ENCODE measurements at places on chromosomes 3 and 15.

- no peak overlapping the region for H3K4me3 ChIP-seq
- H3K27ac ChIP-seq = no peak overlapping the region
- no peaks in the 10 kb centered on the region for H3K27me3 ChIP-seq
These were observed 149.8 kb upstream of the IQSEC1 start for GRCh38 chr3:13222891-13223573.

- H3K27me3 ChIP-seq = no peaks in the 10 kb centered on the region
- H3K36me3 ChIP-seq = no peaks in the 10 kb centered on the region
- H3K4me3 ChIP-seq = no peak overlapping the region
- no peak for DNase-seq
- no peak overlapping the region for H3K27ac ChIP-seq
These were observed 214.7 kb downstream of the SHQ1 start for GRCh38 chr3:72633534-72633933.

- no peak overlapping the region for H3K4me3 ChIP-seq
- no peak for DNase-seq
- no peaks in the 10 kb centered on the region for H3K27me3 ChIP-seq
- peaks cover 9% of the 10 kb centered on the region for H3K4me1 ChIP-seq
- no peaks in the 10 kb centered on the region for H3K36me3 ChIP-seq
- no peak overlapping the region for H3K27ac ChIP-seq
These were observed 89.7 kb downstream of the AQP9 start for GRCh38 chr15:58227706-58228543.

DNA sequence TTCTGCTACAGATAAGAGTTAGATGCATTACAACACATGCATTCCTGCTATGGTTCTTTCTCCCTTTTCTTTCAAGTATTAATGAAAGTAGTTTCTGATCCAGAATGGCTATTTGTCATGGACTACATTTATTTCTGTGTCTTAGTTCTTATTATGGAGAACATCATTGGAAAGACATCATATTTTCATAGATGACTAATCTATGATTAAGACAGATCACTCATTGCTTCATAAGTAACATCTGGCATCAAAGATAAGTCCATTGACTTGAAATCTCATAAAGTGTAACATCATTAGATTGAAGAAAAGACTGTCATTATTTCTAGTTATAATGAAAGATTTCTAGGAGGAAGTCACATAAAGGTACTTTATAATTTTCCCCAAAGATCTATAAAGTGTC lies 366.7 kb downstream of the NSUN3 start:
- no peaks in the 10 kb centered on the region for H3K36me3 ChIP-seq
- H3K27me3 ChIP-seq = no peaks in the 10 kb centered on the region
- no peaks in the 10 kb centered on the region for H3K4me1 ChIP-seq

DNA sequence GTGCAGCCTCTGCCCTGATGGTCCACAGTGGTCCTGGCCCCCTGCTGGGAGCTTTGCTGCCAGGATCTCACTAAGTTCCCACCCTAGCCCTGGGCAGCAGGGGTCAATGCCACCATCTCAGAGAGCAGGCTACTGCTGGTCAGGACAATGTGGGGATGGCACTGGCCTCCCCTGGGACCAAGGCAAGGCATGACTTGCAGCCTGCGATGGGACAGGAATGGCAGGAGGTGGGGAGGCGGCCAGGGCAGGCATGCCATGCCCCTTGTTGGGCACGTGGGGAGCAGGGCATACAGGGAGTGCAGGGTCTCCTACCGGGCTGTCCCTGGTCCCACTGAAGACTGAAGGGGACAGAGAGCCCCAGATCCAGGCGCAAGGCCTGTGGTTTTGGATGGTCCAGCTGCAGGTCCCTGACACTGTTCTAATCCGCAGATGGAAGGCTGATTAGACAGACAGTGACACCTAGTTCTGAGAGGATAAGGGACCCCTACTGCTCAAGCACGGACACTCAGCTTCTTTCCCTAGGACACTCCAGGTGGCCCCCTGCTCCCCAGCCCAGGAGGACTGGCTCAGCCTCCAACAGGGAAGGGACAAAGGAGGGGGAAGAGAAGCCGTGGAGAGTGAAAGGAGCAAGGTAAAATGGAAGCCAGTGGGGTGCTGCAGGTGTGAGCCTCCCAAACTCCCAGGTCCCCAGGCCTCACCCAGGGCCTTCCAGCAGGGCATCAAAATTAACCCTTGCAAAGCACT lies 69.2 kb upstream of the RPL32 start:
- no peak overlapping the region for H3K27ac ChIP-seq
- no peak for DNase-seq
- no peak overlapping the region for H3K4me3 ChIP-seq
- H3K4me1 ChIP-seq = no peaks in the 10 kb centered on the region
- H3K36me3 ChIP-seq = peaks cover 84% of the 10 kb centered on the region

DNA sequence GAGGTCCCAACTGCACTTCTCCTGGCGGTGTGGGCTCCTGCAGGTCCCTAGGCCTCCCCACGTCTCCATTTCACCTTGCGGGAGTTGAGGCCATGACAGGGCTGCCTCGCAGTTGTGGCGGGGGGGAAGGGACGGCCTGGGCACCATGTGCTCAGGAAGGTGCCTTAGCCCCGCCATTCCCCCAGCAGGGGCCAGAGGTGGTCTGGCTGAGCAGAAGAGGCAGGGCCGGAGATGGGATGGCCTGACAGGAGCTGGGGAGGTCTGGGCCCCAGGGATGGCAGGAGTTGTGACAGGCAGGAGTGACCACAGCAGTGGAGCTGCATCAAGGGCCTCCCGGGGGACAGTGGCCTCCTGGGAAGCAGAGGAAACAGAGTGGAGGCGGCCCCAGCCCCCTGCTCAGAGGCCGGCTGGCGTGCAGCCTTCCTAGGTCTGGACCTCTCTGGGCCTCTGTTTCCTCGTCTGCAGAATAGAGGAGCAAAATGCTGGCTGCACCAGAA lies 18.7 kb upstream of the KLF15 start:
- H3K4me1 ChIP-seq = peaks cover 14% of the 10 kb centered on the region
- H3K4me3 ChIP-seq = no peak overlapping the region
- no peaks in the 10 kb centered on the region for H3K36me3 ChIP-seq

DNA sequence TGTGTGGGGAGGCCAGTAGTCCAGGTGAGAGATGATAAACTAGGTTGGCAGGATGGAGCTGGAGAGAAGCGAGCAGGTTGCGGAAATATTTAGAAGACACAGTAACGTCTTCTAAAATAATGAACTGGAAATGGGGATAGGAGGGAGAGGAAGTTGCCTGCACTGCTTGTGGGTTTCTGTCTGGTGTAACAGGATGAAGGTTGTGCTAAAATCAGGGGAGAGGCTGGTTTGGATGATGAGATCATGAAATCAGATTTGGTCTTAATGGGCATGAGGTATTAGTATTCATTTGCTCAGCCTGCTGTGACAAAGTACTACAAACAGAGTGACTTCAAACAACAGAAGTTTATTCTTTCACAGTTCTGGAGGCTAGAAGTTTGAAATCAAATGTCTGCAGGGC lies 32.1 kb upstream of the TNFAIP8L3 start:
- no peaks in the 10 kb centered on the region for H3K36me3 ChIP-seq
- no peak for DNase-seq

- peak overlapping the region; percentile 31 for H3K4me3 ChIP-seq
- no peak overlapping the region for H3K27ac ChIP-seq
- H3K27me3 ChIP-seq = no peaks in the 10 kb centered on the region
- no peaks in the 10 kb centered on the region for H3K4me1 ChIP-seq
These were observed 34.7 kb downstream of the MOBP start for GRCh38 chr3:39501968-39502837.

DNA sequence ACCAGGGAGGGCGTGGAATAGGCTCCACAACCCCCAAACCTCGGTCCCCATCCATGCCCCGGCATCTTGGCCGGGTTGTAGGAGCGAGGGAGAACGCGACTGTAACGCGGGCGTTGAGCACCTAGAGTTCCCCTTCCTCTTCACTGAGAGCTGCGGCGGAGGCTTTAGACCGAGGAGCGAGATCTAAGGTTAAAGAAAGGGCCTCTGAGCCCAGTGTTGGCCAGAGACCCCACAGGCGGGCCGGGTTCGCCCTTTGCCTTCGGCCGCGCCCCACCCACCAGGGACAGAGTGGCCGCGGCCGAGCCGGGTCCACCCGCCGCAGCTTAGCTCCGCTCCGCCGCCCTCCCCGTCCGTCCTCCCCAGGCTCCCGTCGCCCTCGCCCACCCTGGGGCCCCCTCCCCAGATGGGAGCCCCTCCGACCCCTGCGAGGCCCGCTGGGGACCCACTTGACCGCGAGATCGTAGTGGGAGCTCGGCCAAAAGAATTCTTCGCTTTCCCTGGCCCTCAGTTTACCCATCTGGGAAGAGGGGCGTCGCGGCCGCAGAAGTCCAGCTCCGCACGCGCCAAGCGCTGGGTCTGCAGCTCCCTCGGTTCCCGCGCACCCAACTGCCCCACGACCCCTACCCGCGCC lies 425 bp downstream of the ANPEP start:
- peak overlapping the region; percentile 59 for H3K27ac ChIP-seq
- DNase-seq = peak; percentile 48
- H3K27me3 ChIP-seq = no peaks in the 10 kb centered on the region
- no peaks in the 10 kb centered on the region for H3K36me3 ChIP-seq
- H3K4me1 ChIP-seq = peaks cover 13% of the 10 kb centered on the region

GRCh38 chr3:172089250-172089649 lies 49.9 kb downstream of the FNDC3B start:
- H3K36me3 ChIP-seq = no peaks in the 10 kb centered on the region
- H3K4me3 ChIP-seq = no peak overlapping the region
- no peak overlapping the region for H3K27ac ChIP-seq

- H3K27me3 ChIP-seq = no peaks in the 10 kb centered on the region
- H3K36me3 ChIP-seq = no peaks in the 10 kb centered on the region
- no peak for DNase-seq
- H3K4me3 ChIP-seq = no peak overlapping the region
- no peak overlapping the region for H3K27ac ChIP-seq
- H3K4me1 ChIP-seq = no peaks in the 10 kb centered on the region
These were observed 112.3 kb downstream of the WDR76 start for GRCh38 chr15:43939070-43939469.

GRCh38 chr3:190122198-190122771 lies 1.6 kb upstream of the P3H2 start:
- H3K27me3 ChIP-seq = peaks cover 5% of the 10 kb centered on the region
- H3K36me3 ChIP-seq = no peaks in the 10 kb centered on the region
- no peak overlapping the region for H3K4me3 ChIP-seq
- H3K27ac ChIP-seq = no peak overlapping the region
- peaks cover 24% of the 10 kb centered on the region for H3K4me1 ChIP-seq
- no peak for DNase-seq

GRCh38 chr3:50876947-50877346 lies 202.2 kb downstream of the DOCK3 start:
- H3K27ac ChIP-seq = no peak overlapping the region
- no peak overlapping the region for H3K4me3 ChIP-seq
- no peaks in the 10 kb centered on the region for H3K4me1 ChIP-seq
- H3K27me3 ChIP-seq = no peaks in the 10 kb centered on the region
- no peaks in the 10 kb centered on the region for H3K36me3 ChIP-seq

DNA sequence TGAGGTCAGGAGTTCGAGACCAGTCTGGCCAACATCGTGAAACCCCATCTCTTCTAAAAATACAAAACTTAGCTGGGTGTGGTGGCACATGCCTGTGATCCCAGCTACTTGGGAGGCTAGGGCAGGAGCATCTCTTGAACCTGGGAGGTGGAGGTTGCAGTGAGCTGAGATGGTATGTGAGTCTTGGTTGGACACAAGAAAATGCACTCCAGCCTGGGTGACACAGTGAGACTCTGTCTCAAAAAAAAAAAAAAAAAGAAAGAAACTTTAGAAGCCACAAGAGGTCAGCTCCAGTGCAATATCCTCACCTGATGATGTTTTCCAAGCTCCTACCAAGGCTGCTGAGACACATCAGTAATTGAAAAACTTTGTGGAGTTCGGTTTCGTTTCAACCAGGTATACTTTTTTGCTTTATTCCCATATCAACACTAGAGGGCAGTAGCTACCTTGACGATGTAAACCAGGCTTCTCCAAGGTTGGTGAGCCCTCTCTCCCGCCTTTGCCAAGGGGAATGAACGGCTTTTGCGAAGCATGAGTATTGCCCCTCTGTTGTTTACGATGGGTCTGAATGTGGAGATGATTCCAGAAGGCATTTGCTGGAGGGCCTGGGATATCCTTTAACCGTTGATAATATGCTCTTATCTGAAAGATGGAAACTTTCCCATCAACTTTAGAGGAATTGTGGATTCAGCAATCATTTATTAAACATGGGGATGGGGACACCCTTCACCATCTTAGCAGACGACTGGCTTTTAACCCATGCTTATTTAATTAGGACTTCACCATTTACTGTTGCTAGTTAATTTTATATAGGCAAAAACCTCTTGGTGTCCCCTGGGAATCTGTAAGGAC lies 202.8 kb downstream of the SV2B start:
- no peak for DNase-seq
- peaks cover 3% of the 10 kb centered on the region for H3K4me1 ChIP-seq
- no peak overlapping the region for H3K27ac ChIP-seq
- no peaks in the 10 kb centered on the region for H3K27me3 ChIP-seq
- H3K36me3 ChIP-seq = no peaks in the 10 kb centered on the region
- no peak overlapping the region for H3K4me3 ChIP-seq

DNA sequence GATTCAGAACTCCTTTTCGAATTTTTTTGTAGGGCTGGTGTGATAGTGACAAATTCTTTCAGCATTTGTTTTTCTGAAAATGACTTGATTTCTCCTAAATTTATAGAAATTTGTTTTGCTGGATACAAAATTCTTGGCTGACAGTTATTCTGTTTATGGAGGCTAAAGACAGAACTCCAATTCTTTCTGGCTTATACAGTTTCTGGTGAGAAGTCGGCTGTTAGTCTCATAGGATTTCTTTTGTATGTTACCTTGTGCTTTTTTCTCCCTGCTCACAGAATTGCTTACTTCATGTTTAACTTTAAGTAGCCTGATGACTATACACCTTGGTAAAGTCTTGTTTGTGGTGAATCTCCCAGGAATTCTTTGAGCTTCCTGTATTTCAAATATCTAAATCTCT lies 1264.6 kb downstream of the NSUN3 start:
- no peak overlapping the region for H3K4me3 ChIP-seq
- no peaks in the 10 kb centered on the region for H3K4me1 ChIP-seq
- no peaks in the 10 kb centered on the region for H3K36me3 ChIP-seq

DNA sequence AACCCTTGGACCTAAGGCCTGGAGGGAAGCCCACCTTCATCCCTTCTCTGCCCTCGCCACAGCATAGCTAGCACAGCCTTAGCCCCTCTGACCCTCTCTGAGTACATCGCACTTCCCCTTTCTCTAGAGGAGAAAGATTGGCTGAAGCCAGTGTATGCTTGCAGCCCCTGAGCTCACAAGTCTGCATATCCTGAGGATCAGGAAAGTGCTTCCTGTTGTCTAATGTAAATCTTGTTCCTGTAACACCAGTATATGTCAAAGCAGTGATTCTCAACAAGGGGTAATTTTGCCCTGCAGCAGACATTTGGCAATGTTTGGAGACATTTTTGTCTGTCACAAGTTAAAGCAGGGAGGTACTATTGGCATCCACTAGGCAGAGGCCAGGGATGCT lies 2.2 kb upstream of the PRKCD start:
- no peaks in the 10 kb centered on the region for H3K36me3 ChIP-seq
- DNase-seq = no peak
- H3K27me3 ChIP-seq = no peaks in the 10 kb centered on the region
- H3K4me3 ChIP-seq = no peak overlapping the region
- H3K4me1 ChIP-seq = peaks cover 71% of the 10 kb centered on the region
- H3K27ac ChIP-seq = no peak overlapping the region

- H3K4me1 ChIP-seq = peaks cover 14% of the 10 kb centered on the region
- H3K4me3 ChIP-seq = peak overlapping the region; percentile 40
- DNase-seq = peak; percentile 51
- H3K27ac ChIP-seq = peak overlapping the region; percentile 76
- no peaks in the 10 kb centered on the region for H3K36me3 ChIP-seq
- no peaks in the 10 kb centered on the region for H3K27me3 ChIP-seq
These were observed 192.6 kb upstream of the LYSMD4 start for GRCh38 chr15:99925661-99926461.

- H3K27ac ChIP-seq = no peak overlapping the region
- H3K4me3 ChIP-seq = no peak overlapping the region
- no peak for DNase-seq
- no peaks in the 10 kb centered on the region for H3K4me1 ChIP-seq
These were observed 293.1 kb downstream of the NLGN1 start for GRCh38 chr3:173690542-173691180.
